GM04503 (cell line): ENCODE measurements at places on chromosomes 3 and 15.

DNA sequence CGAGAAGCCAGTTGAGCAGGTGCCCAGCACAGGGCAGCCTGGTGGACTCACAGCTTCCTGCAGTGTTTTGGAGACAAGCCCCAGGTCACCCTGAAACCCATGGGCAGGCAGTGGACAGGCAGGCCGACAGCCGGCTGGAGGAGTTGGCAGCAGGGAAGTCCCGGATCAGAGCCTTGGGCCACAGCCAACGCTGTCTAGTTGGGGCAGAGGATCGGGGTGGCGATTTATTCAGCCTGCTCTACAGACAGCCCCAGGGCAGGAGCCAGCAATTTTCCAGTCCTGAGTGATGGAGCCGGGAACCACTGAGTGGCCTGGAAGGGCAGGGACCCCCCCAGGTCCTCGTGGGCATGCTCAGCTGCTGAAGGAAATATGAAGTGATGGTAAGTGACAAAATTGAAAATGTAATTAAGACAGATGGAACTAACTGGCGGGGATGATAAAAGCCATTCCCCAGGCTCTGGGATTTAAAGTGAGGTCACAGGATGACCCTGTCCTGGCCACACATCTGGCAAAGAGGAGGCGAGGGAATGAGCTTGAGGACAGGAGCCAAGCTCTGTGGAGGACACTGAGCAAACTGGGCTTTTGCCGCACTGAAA is 34.4 kb upstream of the TBC1D21 start:
- no peak for DNase-seq

- DNase-seq = no peak
Measured at GRCh38 chr3:47424434-47425382, 43.9 kb downstream of the PTPN23 start.

- DNase-seq = peak; percentile 93
Measured at GRCh38 chr3:86937306-86937791, 53.6 kb downstream of the VGLL3 start.

GRCh38 chr15:63198371-63199250 is 9.2 kb downstream of the RAB8B start:
- DNase-seq = no peak

DNA sequence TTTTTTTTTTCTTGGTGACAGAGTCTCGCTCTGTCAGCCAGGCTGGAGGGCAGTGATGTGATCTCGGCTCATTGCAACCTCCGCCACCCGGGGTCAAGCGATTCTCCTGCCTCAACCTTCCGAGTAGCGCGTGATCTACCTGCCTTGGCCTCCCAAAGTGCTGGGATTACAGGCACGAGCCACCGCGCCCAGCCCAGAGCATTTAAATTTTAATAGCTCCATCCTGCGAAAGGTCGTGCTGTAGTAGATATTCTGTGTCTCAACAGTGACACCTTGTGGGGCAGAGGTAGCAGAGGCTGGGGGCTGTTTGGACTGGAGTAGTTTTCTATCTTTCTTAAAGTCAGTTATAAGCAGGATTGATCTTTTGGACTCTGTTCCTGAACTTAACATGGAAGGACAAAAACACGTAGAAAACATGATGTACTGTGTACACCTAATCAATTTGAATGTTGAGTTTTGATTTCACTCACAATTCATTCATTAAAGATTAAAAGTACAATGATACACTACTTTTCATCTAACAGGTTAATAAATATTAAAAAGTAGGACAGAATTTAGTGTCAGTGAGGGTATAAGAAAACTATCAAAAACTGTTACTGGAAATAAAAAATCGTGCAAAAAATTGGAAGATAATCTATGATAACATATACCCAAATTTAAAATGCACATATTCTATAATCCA is 11.0 kb upstream of the PDCD6IP start:
- no peak for DNase-seq

GRCh38 chr3:125662675-125663074 is 67.4 kb upstream of the OSBPL11 start:
- DNase-seq = no peak

DNA sequence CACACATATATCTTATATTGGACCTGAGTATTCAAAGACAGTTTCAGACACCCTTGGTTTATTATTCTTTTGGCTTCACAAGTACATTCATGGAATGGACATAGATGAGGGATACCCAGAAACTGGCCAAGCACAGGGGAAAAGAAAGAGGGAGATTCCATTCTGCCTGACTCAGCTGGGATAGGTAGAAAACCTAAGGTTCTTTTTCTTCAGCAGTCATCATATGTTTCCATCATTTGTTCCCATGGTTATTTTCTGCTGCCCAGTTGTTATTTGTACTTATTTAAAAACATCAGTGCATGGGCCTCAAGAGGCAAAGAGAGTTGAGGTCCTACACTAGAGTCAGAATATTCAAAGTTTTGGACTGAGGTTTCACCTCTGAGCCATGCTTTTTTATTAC is 91.8 kb downstream of the FILIP1L start:
- no peak for DNase-seq

GRCh38 chr15:29656636-29657475 is 165.4 kb downstream of the TJP1 start:
- no peak for DNase-seq

- no peak for DNase-seq
Measured at GRCh38 chr3:187188931-187189330, 8.4 kb upstream of the RTP1 start.

- no peak for DNase-seq
Measured at GRCh38 chr3:139677388-139678155, at the start of gene NMNAT3. NMNAT3 (minus strand) TSS chr3:139677972; CDS start chr3:139627724, 50,248 bp downstream.

DNA sequence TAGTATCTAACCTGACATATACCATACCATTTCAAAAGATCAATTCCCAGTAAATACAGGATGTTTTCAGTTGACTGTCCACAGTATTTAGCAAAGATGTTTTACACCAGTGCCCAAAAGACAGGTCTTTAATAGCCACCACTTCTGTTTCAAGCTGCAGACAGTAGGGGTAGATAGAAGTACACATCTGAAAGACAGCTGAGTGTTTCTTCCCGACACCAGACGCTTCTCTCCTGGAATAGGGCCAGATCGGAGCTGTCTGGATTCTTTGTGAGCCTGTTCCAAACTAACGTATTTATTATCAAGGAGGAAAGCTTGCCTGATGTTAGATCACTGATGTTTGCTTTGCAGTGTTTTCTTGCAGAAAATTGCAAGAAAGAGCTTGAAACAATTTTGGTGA is 136.1 kb upstream of the RBMS3 start:
- DNase-seq = no peak

GRCh38 chr3:134237454-134238145 is 13.1 kb downstream of the RYK start:
- DNase-seq = no peak

GRCh38 chr3:123613543-123613942 is 28.7 kb upstream of the HACD2 start:
- DNase-seq = no peak

- no peak for DNase-seq
Measured at GRCh38 chr3:33317963-33318709, 40.9 kb downstream of the FBXL2 start.

DNA sequence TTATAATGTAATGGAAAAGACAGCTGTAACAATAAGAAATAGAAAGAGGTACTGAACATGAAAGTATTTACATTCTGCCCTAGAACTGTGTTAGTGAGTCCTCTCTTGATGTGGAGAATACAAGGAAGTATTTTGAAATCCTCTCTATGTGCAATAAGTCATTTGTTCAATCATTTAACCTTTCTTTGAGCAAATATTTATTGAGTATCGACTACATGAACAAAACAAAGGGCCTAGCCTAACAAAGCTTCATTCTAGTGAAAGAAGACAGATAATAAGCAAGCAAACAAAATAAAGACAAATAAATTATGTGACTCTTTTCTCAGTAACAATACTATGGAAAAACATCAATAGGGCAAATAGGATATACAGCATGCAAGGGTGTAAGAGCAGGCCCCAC is 354.9 kb upstream of the ATP11B start:
- DNase-seq = no peak

DNA sequence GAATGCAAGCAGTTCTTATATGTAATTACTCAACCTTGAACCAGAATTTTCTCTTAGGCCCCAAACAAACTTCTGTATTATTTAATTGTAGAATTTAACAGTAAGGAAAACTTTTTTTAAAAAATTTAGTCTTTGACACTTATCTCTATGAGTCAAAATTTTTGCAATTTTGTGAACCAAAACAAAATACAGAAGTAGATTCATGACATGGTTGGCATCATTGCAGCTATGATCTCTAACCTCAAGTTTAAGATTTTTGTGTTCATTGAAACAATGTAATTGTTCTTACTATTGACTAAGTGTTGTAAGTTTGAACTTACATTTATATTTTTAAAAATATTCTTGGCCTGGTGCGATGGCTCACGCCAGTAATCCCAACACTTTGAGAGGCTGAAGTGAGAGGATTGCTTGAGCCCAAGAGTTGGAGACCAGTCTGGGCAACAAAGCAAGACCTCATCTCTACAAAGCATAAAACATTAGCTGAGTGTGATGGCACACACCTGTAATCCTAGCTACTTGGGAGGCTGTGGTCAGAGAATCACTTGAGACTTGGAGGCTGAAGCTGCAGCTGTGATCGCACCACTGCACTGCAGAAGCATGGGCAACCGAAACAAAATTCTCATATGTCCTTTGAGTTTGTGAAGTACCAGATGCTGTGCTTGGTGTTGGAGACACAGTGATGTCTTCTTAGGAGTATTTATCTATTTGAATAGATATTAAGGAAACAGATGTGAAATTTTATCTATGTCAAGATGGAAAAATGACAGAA is 39.7 kb downstream of the STT3B start:
- no peak for DNase-seq

- DNase-seq = no peak
Measured at GRCh38 chr15:94061041-94061440, 170.3 kb upstream of the MCTP2 start.
